ENCODE measurements at places on chromosomes 1 and 21. TPM values are rescaled to one million over a fixed set of nuclear protein-coding genes. Genes with fewer than 3 reads are reported as not detected.
A peak's percentile ranks its signal among the peaks of the same experiment; 100 is the strongest.

DNA sequence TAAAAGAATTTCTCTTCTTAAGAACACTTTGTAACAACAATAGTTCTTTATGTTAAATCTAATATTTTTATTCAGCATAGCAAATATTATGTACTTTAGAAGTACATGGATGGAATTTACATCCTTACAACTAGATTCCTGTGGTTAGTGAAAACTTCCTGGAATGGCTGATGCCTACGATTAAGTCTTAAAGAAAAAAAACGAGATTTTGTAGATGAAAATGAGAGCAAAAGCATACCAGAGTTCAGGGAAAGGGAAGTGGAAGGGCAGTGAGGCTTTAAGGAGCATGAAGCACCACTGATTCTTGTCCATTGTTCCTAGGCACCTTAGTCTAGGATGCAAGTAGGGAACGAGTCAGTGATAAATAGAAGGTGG, 26.7 kb downstream of the CFH start:
- H3K4me1 ChIP-seq: no peaks in the 10 kb centered on the region
- H3K36me3 ChIP-seq: no peaks in the 10 kb centered on the region
- H3K4me3 ChIP-seq: no peak overlapping the region
- no peak for DNase-seq

- H3K27me3 ChIP-seq: no peaks in the 10 kb centered on the region
- peaks cover 29% of the 10 kb centered on the region for H3K4me1 ChIP-seq
- no peak for DNase-seq
- no peak overlapping the region for H3K27ac ChIP-seq
Measured at GRCh38 chr1:11927866-11928592, 1.8 kb upstream of the KIAA2013 start.

GRCh38 chr1:71908871-71909390, 373.4 kb downstream of the NEGR1 start:
- H3K27me3 ChIP-seq: no peaks in the 10 kb centered on the region
- no peaks in the 10 kb centered on the region for H3K36me3 ChIP-seq
- no peak overlapping the region for H3K27ac ChIP-seq
- no peaks in the 10 kb centered on the region for H3K4me1 ChIP-seq

- no peaks in the 10 kb centered on the region for H3K27me3 ChIP-seq
- no peaks in the 10 kb centered on the region for H3K4me1 ChIP-seq
- H3K36me3 ChIP-seq: no peaks in the 10 kb centered on the region
- H3K4me3 ChIP-seq: no peak overlapping the region
Measured at GRCh38 chr21:40689840-40690360, 157.1 kb downstream of the DSCAM start.

DNA sequence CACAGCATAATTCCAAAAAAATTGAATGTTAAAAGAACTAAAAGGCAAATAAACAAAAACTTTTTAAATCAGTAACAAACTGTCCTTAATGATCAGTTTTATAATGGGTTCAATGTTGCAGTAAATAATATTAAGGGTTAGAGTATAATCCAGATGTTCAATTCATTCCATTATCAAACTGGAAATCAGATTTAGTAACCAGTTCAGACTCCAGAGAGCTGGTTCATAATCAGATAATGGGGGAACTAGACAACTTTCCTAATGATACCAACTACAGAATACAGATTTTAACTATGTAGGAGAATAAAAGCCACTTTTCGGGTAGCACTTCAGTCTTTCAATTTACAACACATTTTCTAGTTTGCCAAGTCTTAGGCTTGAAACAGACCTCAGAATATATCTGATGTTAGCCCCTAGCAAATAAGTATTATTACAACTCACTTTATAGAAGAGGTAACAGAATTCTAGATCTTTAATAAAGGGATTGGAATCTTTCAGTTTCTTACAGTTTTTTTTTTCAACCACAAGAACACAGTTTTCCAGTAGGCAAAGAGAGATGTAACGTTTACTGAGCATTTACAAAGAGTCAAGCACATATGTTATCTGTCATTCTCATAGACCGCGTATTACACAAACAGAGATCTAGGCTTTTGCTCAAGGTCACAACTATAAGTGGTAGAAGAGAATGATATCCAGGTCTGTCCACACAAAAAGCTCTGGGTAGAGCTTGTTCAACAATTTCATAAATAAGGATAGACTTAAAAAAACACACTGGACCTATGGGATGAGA, 1.9 kb upstream of the DCAF6 start:
- H3K36me3 ChIP-seq: no peaks in the 10 kb centered on the region
- H3K27ac ChIP-seq: peak overlapping the region; percentile 93
- DNase-seq: no peak

DNA sequence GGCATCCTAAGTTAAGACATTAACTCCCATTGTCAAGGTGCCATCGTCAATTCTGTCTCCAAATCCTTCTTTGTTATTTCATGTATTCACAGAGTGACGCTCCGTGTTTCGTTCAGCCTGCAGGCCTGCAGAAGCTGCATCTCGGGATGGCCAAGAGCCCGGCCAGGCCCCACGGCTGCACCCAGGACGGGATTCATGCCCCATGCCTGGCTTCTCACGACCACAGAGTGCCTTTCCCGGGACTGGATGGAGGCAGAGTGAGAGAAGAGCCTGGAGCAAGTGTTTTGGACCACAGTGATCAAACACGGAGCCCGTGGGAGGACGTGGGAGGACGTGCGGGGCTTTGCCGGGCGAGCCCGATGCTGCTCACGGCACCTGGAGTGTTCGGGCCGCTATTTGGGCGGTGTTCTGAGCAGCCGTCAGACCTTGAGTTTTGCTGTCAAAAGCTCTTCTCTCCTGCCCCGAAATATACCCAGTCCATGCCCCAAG, 56.8 kb downstream of the COL6A1 start:
- peaks cover 9% of the 10 kb centered on the region for H3K27me3 ChIP-seq
- DNase-seq: no peak
- H3K27ac ChIP-seq: no peak overlapping the region
- no peak overlapping the region for H3K4me3 ChIP-seq

GRCh38 chr1:205541161-205541886, 36.9 kb downstream of the CDK18 start:
- peaks cover 9% of the 10 kb centered on the region for H3K4me1 ChIP-seq
- H3K4me3 ChIP-seq: no peak overlapping the region
- H3K36me3 ChIP-seq: no peaks in the 10 kb centered on the region
- H3K27ac ChIP-seq: no peak overlapping the region

- peaks cover 42% of the 10 kb centered on the region for H3K4me1 ChIP-seq
- H3K27me3 ChIP-seq: peaks cover 3% of the 10 kb centered on the region
- peaks cover 12% of the 10 kb centered on the region for H3K36me3 ChIP-seq
- H3K4me3 ChIP-seq: peak overlapping the region; percentile 92
- no peak for DNase-seq
- no peak overlapping the region for H3K27ac ChIP-seq
Measured at GRCh38 chr1:6198646-6199297, 623 bp downstream of the RPL22 start.

- peaks cover 16% of the 10 kb centered on the region for H3K27me3 ChIP-seq
- H3K36me3 ChIP-seq: no peaks in the 10 kb centered on the region
- no peak overlapping the region for H3K4me3 ChIP-seq
Measured at GRCh38 chr1:18805925-18806849, 53.3 kb downstream of the TAS1R2 start.

DNA sequence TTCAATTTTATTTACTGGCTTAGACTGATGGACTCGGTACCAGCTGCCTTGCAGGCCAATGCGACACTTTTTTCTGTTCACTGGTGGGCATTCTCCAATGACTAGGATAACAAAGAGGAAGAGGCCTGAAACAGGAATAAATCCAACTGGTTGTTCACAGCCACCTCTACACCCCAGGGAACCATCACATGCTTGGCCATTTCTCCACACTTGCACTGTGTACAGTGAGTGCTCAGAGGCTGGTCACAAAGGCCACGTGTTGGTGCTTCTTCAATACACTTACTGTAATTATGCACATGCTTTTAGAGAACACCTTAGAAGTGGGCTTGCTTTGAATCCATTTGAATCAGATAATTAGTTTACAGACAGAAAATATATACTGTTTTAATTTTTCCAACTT, 113.4 kb downstream of the FAM78B start:
- H3K4me1 ChIP-seq: no peaks in the 10 kb centered on the region
- DNase-seq: no peak
- H3K36me3 ChIP-seq: no peaks in the 10 kb centered on the region
- H3K4me3 ChIP-seq: no peak overlapping the region
- peaks cover 7% of the 10 kb centered on the region for H3K27me3 ChIP-seq

- H3K27ac ChIP-seq: peak overlapping the region; percentile 93
- DNase-seq: peak; percentile 47
- no peaks in the 10 kb centered on the region for H3K27me3 ChIP-seq
- H3K4me3 ChIP-seq: peak overlapping the region; percentile 86
Measured at GRCh38 chr21:36254106-36254941, 65.7 kb upstream of the MORC3 start.

DNA sequence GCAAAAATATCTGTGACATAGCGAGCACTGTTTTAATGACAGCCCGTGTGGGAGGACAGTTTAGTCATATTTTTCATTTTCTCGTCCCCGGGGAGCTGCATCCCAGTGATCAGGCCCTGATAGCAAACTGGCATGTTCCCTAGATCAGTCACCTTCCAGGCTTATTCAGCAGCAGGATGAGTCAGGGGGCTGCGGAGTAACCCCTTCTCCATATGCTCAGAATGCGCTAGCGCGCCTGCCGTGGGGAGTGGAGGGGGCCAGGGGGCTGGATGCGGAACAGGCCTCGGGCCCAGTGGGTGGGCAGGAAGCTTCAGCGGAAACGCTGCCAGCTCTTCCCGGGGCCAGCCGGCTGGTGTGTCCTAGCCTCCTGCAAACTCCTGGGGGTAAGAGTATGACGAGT, 94.0 kb downstream of the KCND3 start:
- peaks cover 4% of the 10 kb centered on the region for H3K4me1 ChIP-seq
- no peak overlapping the region for H3K27ac ChIP-seq
- H3K27me3 ChIP-seq: peaks cover 36% of the 10 kb centered on the region
- no peak for DNase-seq
- no peaks in the 10 kb centered on the region for H3K36me3 ChIP-seq
- H3K4me3 ChIP-seq: no peak overlapping the region

GRCh38 chr1:108583757-108584427, 24.0 kb downstream of the EEIG2 start:
- peak overlapping the region; percentile 2 for H3K27ac ChIP-seq
- no peak for DNase-seq
- H3K4me3 ChIP-seq: no peak overlapping the region
- peaks cover 33% of the 10 kb centered on the region for H3K4me1 ChIP-seq

- H3K27ac ChIP-seq: no peak overlapping the region
- H3K27me3 ChIP-seq: no peaks in the 10 kb centered on the region
- no peak overlapping the region for H3K4me3 ChIP-seq
Measured at GRCh38 chr21:45508607-45509565, 33.4 kb downstream of the SLC19A1 start.

GRCh38 chr1:81498471-81499462, 302.0 kb upstream of the ADGRL2 start:
- DNase-seq: no peak
- H3K27ac ChIP-seq: no peak overlapping the region
- H3K4me1 ChIP-seq: no peaks in the 10 kb centered on the region
- no peaks in the 10 kb centered on the region for H3K27me3 ChIP-seq
- H3K4me3 ChIP-seq: no peak overlapping the region
- H3K36me3 ChIP-seq: no peaks in the 10 kb centered on the region

- H3K36me3 ChIP-seq: no peaks in the 10 kb centered on the region
- H3K4me1 ChIP-seq: peaks cover 4% of the 10 kb centered on the region
- DNase-seq: no peak
- H3K4me3 ChIP-seq: no peak overlapping the region
- H3K27me3 ChIP-seq: peaks cover 11% of the 10 kb centered on the region
- H3K27ac ChIP-seq: no peak overlapping the region
Measured at GRCh38 chr1:205948039-205948438, 4.8 kb upstream of the SLC26A9 start.

- no peaks in the 10 kb centered on the region for H3K36me3 ChIP-seq
- no peaks in the 10 kb centered on the region for H3K4me1 ChIP-seq
- H3K4me3 ChIP-seq: no peak overlapping the region
Measured at GRCh38 chr1:228922722-228923376, 187.6 kb downstream of the RHOU start.

GRCh38 chr1:77678660-77679610, 3.5 kb downstream of the ZZZ3 start:
- no peak overlapping the region for H3K4me3 ChIP-seq
- peaks cover 8% of the 10 kb centered on the region for H3K36me3 ChIP-seq
- peaks cover 29% of the 10 kb centered on the region for H3K4me1 ChIP-seq
- no peak overlapping the region for H3K27ac ChIP-seq

- no peaks in the 10 kb centered on the region for H3K27me3 ChIP-seq
- DNase-seq: no peak
- peaks cover 1% of the 10 kb centered on the region for H3K4me1 ChIP-seq
- H3K27ac ChIP-seq: no peak overlapping the region
- H3K4me3 ChIP-seq: no peak overlapping the region
Measured at GRCh38 chr1:235056937-235057336, 71.7 kb downstream of the TOMM20 start.

- no peak for DNase-seq
- H3K36me3 ChIP-seq: no peaks in the 10 kb centered on the region
- no peak overlapping the region for H3K4me3 ChIP-seq
- peaks cover 73% of the 10 kb centered on the region for H3K27me3 ChIP-seq
- H3K4me1 ChIP-seq: no peaks in the 10 kb centered on the region
Measured at GRCh38 chr1:110580244-110580643, 25.9 kb downstream of the KCNA2 start.

DNA sequence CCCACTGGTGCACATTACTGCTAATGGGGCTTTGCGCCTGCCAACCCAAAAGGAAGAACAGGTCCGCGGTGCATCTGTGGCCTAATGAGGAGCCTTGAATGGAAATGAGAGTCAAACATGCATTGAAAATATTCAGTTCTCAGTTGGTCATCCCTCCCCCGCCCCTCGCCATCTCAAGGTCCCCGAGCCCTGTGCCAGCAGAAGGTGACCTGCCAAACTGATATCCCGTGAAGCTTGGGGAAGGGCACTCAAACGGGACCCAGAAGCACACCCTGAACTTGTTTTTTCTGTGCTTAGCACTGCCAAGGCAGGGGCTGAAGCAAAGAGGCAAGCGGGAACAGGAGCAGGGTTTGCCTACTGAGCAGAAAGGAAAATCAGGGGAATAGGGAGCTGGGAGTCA, 67.9 kb upstream of the ZNF648 start:
- DNase-seq: no peak
- H3K27ac ChIP-seq: no peak overlapping the region
- no peaks in the 10 kb centered on the region for H3K4me1 ChIP-seq
- peaks cover 9% of the 10 kb centered on the region for H3K36me3 ChIP-seq
- no peak overlapping the region for H3K4me3 ChIP-seq

DNA sequence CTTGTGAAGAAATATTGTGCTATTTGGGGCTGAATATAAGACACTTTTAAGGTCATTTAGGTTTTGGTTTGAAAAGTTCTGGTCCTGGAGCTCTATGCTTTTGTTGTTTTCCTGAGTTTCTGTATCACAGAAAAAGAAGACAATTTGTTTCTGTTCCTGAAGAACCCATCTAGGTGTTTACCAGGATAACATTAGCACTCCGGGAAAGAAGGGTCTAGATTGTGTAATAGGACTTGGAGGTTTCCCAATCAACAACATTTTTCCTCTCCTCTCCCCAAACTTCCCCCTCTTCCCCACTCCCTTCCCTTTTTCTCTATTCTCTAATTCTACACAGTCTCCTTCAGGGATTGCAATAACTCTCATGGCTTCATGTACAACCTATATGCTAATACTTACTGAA, 78.7 kb downstream of the PTPRC start:
- H3K27ac ChIP-seq: peak overlapping the region; percentile 37
- H3K27me3 ChIP-seq: no peaks in the 10 kb centered on the region
- peaks cover 22% of the 10 kb centered on the region for H3K36me3 ChIP-seq
- no peak for DNase-seq
- peaks cover 5% of the 10 kb centered on the region for H3K4me1 ChIP-seq
- H3K4me3 ChIP-seq: no peak overlapping the region

CD1B gene
- not detected for polyA plus RNA-seq

CYP4A11 gene
- not detected for polyA plus RNA-seq

TRABD2B gene
- not detected for polyA plus RNA-seq

DHX9 gene
- 107 TPM for polyA plus RNA-seq

TCEANC2 gene
- polyA plus RNA-seq: 6.3 TPM

KCNH1 gene
- polyA plus RNA-seq: not detected

TMEM63A gene
- polyA plus RNA-seq: 18.5 TPM

CYP4A22 gene
- polyA plus RNA-seq: not detected

ABCA4 gene
- not detected for polyA plus RNA-seq

ASPM gene
- polyA plus RNA-seq: not detected

HCRTR1 gene
- not detected for polyA plus RNA-seq
